ENCODE measurements at places on chromosomes 5 and 9.

- no peak for DNase-seq
Measured at GRCh38 chr5:146877178-146877681, 1.3 kb downstream of the PPP2R2B start.

DNA sequence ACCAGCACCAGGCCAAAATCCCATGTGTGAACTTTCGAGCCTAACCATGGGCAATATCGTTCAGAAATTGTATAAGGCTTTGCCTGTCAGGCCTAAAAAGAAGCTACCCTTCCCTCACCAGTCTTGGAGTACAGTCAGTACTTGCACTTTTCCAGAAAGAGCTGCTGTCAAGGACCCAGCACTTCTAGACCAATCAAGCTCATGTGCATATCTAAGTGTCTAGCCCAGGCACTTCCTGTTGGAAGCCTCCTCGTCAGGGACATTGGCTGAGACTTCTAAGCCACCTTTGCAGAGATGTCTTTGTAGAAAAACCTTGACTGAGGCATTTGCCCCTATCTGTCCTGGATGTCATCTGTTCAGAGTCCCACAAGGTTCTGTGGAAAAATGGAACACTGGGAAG, 1930.5 kb downstream of the EFNA5 start:
- DNase-seq, result no peak

DNA sequence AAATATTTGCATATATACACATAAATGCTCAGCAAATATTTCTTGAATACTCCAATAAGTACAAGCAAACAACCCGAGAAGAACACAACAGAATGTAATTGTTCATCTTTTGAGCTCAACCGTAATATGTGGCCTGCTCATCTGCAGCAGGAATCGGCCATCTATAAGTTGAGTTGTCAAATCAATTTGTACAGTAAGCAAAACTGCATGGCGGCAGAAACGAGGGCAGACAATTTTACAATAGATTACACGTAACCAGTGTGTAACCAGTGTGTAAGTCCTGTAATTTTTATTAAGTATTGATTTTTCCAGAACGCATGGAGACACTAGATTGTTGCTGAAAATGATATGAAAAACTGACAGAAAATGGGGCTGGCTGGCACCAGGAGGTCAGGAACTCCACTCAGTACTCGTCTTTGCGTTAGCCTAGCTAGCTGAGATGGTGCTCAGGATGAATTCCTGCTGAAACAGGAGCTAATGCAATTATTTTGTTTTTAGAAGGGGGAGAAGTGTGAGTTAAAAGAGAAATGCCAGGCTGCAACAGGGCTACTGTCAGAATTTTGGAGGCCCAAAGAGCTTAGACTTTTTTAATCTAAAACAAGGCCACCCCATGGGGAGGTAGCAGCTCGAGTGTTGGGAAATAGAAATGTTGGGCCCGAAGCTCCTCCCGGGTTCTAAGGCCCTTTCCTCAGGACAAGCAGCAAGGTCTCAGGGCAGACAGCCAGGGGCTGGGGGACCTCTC, 682 bp downstream of the DHX29 start:
- DNase-seq, result no peak

DNA sequence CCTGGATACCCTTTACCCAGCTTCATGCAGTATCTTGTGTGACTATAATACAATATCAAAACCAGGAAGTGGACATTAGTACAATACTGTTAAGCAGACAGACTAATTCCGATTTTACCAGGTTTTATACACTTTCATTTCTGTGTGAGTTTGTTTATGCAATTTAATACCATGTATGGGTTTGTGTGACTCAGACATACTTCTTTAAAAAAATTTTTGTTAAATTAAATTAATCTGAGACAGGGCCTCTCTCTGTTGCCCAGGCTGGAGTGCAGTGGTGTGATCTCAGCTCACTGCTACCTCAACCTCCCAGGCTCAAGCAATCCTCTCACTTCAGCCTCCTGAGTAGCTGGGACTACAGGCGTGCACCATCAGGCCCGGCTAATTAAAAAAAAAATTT, 156.8 kb downstream of the GAPVD1 start:
- no peak for DNase-seq

DNA sequence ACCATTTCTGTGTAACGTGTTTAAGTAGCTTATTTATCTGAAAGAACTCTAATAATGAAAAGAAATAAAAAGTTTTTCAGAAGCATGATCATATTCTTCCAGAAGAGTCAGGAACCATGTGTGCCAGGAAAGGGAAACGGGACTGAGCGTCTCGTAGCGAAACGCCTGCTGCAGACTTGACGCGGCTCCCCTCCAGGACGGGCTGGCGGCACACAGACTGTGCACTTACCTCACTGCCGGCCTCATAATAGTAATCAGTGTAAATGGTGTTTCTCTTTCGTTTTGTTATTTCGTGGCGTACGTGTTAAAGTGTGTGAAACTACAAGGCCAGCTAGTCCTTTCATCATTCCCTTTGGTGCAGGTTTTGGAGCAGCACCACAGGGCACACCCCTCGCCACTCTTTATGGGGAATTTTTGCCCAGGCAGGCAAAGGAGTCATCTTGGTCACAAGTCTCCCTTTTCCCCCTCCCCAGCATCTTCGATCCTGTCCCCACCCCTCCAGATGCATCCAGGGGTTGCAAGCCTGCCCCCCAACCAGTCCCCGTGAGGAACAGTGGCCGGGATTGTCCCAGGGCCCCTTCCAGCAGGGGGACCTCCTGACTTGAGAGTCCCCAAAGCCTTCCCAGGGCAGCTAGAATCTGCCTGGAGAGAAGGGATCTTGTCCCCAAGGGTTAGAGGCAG, 233.1 kb downstream of the FANCC start:
- no peak for DNase-seq

DNA sequence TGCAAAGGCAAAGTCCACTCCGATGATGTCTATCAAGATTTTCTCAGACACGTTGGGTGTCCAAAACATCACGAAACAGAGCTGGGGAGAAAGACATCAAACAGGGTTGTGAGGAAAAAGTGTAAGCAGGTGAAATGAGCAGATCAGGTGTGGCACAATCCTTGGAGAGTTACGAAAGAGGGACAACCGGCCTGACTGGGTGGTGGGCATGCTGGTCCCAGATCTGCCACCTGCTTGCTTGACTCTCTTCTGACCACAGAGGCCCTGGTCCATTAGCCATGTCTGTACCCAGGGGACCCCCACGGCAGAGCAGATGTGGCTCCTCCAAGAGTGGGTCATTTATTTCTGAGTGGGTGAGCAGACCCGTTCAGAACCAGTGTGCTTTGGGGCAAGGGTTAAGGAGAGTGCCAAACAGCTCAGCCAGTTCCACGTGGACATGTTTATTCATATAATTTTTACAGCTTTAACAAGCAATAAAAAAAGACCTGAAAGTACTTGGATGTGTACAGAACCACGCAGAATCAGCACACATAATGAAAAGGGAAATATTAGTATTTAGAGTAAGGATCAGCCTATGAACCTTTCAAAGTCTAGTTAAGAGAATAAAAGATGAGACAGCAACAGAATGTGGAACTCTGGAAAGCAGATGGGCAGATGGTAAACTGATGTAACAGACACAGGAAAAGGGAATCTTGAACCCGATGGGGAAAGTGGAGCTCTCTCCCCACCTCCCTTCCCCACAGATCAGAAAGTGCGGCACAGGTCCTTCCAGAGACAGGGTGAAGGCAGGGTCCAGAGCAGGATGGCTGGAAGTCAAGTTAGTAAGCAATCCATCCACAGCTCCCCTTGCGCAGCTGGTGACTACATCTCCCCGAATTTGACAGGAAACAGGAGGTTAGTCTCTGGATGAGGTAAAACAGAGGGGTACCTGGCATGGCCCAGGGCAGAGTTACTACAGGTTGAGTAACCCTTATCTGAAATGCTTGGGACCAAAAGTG, 52.5 kb downstream of the OTULIN start:
- DNase-seq, result no peak

- no peak for DNase-seq
Measured at GRCh38 chr5:151476016-151476415, 28.6 kb downstream of the SLC36A1 start.

DNA sequence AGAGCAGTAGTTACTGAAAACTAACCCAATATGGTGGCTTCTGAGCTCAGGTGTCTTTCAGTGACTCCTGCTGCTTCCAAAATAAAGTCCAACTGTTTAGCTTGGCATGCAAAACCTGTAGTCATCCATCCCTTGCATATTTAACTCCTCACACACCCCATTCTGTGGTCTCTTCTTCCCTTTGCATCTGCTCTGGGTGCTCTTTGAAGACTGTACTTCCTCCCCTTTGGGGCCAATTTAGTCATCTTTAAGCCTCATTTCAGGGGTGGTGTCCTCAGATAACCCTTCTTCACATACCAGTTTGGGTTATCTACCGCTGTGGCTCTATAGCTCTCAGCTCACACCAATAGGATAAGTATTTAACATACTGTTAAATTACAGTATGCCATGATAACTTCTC, 209.9 kb upstream of the DMRT1 start:
- no peak for DNase-seq

- peak; percentile 59 for DNase-seq
Measured at GRCh38 chr5:177446200-177447065, at the start of gene PRR7. Gene PRR7, plus strand, starts transcription at chr5:177446814. Its CDS starts 8,254 bp downstream, at chr5:177455068.

DNA sequence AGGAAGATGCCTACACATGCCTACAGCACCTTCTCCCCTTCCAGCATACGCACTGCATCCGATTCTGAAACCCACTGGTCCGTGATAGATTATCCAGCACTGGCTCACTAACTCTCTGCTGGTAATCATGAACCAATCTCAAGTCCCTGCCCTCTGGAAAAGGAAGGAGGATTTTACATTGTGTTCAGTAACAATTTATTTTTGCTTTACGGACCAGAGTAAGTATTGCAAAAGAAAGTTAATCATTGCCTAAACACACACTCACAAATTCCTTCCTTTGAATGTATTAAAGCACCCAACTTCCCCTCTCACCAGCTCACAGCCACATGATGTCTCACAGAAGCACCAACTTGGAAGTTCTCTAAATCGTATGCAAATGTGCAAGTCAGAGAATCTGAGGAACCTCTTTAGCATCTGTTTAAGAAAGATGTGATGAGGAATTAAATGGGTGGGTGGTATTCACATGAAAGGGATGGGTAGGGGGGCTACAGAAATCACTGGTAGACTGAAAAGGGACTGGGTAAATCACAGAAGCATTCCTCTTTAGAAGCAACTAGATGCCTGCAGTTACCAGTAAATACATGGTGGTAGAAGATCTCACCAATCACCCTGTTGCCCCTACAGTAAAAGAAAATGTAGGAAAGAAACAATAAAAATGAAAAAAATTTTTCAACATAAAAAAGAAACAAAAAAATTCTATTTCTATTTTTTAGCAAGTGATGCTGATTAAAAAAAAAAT, 8.4 kb downstream of the GNAQ start:
- no peak for DNase-seq

DNA sequence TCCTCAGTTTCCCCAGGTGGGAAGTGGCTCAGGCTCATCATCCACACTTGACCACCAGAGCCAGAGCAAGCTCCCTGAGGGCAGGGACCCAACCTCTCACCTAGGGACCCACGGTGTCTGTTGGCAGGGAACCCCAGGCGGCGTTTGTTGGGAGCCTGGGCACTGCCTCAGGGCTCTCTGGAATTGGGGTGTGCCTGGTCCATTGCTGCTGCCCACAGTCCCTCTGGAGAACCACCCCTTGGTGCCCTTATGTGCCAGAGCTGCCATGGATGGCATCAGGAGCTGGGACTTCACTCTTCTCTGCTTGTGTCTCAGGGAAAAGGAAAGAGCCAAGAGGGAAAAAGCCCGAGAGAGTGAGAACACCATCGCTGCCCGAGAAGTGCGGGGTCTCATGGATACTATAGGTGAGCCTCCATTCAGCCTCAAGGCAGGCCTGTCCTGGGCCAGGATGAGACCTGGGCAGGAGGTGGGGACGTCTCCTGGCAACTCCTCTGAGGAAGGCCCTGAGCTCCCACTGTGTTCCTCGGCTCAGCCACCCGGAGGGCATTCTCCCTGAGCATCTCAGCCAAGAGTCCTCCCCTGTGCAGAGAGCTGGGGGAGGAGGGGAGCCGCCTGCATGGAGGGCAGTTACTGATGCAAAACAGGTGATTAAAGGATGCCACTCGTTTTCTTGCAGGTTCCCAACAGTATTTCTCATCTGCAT, 4.5 kb downstream of the CCDC180 start:
- no peak for DNase-seq

GRCh38 chr5:177130211-177131018, 3.2 kb upstream of the NSD1 start:
- no peak for DNase-seq

DNA sequence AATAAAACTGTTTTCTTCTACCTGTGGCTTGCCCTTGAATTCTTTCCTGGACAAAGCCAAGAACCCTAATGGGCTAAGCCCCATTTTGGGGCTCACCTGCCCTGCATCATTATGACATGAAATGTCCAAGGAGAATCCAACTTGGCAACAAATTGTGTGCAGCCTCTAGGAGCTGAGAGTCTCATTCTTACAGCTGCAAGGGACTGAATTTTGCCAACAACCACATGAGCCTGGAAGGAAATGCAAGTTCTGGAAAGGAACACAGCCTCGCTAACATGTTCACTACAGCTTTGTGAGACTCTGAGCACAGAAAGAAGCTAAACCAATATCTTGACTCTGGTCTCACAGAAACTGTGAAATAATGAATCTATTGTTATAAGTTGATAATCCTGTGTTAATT, 94.8 kb upstream of the CDH12 start:
- no peak for DNase-seq

GRCh38 chr5:39021413-39021812, 52.8 kb downstream of the RICTOR start:
- DNase-seq, result no peak

DNA sequence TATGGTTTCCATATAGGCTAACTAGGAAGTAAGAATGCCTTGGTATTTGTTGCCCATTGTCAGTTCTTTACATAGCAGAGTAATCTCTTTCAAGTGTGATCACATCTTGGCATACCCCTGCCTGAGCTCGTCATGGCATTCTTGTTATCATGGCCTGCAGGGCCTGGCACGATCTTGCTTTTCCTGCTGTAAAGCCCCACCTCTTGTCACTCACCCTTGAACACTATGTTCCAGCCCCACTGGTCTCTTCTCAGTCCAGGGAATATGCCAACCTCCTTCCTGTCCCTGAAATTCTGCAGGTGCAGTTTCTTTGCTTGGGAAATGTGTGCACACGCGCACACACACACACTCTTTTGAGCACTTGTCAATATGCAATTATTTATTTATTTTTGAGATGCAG, 250.2 kb upstream of the DMRT1 start:
- no peak for DNase-seq

DNA sequence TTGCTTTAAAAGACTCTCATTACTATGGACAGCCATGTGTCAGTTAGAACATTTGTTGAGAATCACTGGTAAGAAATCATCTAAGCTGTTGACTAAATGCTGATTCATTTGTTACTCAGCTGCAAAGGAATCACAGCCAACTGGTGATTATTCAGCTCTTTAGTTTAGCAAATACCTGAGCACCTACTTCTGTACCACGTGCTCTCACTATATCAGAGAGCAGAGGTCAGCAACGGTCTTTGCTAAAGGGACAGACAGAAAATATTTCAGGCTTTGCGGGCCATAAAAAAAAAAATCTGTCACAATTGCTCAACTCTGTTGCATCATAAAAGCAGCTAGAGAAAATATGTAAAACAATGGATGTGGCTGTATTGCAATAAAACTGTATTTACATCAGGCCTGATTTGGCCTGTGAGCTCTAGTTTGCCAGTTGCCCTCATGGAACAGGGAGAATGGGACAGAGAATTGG, 377.6 kb downstream of the DNAH5 start:
- no peak for DNase-seq

- DNase-seq, result no peak
Measured at GRCh38 chr5:10862085-10862484, 101.1 kb upstream of the DAP start.
